ENCODE measurements at places on chromosomes 3 and 15.

DNA sequence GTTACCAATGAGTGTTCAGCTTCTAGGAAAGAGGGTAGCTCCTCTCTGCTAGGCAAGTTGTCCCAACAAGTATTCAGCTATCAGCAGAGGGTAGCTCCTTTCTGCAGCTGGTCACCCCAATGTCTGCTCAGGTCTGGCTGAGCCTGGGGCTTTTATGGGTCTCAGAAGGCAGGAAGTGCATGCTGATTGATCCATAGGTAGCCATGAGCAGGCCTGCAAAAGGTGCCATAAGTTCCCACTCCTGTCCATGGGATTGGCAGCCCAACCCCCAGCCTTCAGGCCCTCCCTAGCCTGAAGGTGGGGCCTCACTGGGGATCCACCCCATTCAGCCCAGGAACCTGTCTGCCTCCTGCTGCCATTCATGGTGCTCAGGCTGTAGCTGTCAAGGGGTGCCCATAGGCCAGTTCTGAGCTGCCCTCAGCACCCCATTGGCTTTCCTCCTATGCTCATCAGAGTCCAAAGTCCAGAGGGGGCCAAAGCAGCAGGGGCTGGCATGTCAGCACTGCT, 34.6 kb upstream of the DNAJC13 start:
- no peak for DNase-seq

DNA sequence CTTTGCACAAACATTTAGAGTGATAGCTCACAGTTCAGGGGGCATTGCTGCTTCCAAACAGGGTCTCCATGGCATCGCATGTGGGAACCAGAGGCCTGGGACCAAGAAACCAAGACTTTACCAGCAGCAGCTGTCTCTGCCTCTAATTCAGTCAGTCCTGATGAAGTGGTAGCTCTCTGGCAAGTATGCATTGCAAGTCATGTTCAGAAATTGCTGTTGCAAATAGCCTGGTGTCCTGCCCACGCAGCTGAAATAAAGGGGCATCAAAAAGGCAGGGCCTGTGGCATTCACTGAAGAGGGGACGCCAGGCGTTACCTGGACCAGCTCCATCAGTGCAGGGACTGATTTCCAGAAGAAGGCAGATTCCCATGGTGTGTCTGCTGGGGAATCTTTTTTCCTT, 121.3 kb downstream of the CD47 start:
- DNase-seq, result no peak

GRCh38 chr15:51864408-51865056, 35.1 kb downstream of the TMOD3 start:
- no peak for DNase-seq

DNA sequence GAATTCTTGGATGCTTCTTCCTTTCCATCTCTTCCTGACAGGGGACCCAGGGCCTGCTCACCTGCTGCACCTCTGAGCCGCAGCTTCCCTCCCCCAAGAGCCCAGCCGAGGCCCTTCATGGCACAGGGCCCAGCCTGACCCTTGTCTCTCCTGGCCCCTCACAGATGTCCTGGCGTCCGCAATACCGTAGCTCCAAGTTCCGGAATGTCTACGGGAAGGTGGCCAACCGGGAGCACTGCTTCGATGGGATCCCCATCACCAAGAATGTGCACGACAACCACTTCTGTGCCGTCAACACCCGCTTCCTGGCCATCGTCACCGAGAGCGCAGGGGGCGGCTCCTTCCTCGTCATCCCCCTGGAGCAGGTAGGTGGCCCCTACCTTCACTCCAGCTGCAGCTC, 66.2 kb downstream of the CORO2B start:
- DNase-seq, result no peak

- no peak for DNase-seq
Observed at GRCh38 chr3:23676093-23676492, 129.7 kb upstream of the UBE2E1 start.

DNA sequence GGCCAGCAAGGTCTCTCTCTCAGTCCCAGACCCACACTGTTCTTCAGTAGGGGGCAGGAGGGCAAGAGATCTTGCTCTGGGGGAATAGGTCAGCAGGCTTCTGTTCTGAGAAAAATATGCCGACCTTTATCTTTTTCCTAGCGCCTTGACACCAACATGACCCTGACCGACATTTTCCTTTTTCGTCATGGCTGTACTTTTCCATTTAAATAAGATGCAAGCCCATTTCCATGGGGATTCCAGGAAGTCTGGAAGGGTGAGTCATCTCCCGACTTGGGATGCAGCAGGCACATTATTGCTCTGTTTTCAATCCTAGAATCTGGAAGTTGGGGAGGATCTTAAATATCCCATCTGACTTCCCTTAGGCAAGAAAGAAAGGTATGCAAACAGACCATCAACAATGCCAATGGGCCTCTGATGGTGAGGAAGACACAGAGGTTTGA, 261.5 kb upstream of the LRTM1 start:
- DNase-seq, result peak; percentile 35

DNA sequence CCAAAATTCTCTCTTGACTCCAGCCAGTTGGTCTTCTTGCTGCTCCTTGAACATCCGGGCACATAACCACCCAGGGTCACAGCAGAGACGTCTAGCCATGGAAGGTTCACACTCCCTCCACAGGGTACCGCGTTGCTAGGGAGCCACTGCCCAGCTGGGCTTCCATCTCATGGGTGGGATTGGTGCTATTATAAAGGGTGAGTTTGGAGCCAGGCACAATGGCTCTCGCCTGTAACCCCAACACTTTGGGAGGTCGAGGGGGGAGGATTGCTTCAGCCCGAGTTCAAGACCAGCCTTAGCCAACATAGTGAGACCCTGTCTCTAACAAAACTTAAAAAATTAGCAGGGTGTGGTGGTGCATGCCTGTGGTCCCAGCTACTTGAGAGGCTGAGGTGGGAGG, 17.5 kb upstream of the SKOR1 start:
- no peak for DNase-seq

GRCh38 chr3:187831125-187832051, 86.1 kb upstream of the BCL6 start:
- DNase-seq, result peak; percentile 70

DNA sequence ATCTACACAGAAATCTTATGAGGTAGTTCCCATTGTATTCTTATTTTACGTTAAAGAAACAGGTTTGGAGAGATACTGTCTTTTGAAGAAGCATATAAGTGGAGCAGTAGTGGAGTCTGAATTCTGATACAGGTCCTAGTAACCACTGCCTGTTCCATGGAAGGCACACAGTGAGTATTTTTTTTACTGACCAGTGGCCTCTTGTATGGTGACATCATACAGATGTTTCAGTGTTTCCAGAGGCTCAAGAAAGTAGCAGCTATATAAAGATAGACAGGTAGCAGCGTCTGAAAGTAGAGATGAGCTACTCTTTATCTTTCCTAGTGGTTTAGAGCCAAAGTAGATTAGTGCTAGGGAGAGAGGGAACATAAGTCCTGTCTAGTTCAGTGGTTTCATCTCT, 173.5 kb downstream of the LPP start:
- DNase-seq, result no peak

GRCh38 chr3:41277790-41278465, 78.6 kb downstream of the CTNNB1 start:
- DNase-seq, result no peak

DNA sequence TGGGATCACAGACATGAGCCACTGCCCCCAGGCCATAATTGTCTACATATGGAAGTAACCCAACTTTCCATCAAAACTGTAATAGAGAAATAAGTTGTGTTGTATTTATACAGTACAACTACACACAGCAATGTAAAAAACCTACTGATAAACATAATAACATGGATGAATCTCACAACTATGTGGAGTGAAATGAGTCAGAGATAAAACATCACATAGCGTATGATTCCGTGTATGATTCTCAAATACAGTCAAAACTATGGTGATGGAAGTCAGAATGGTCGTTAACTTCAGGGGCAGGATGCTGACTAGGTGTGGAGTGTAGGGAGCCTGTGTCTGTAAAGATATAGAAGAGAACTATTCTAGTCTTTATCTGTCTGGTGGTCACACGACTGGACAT, 332.7 kb upstream of the SLCO3A1 start:
- no peak for DNase-seq

- DNase-seq, result no peak
Observed at GRCh38 chr15:58746174-58746573, 3.3 kb downstream of the ADAM10 start.

DNA sequence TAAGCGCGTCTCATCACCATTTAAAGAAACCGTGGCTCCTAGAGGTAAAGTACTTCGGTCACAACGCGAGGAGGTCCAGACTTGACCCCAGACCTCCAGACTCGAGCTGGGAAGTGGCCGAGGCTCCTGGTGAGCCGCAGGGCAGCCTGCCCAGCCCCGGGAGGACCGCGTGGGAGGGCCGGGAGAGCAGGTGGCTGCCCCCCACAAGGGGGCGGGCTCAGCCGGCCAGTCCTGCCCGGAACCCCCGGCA, at the start of gene SLC27A2:
Gene SLC27A2 (plus strand): TSS at position 228 of the 250 bp plus-strand sequence. CDS start 232 bp downstream, outside the sequence.
- DNase-seq, result no peak

- no peak for DNase-seq
Observed at GRCh38 chr3:65521032-65521431, 517.7 kb downstream of the MAGI1 start.

GRCh38 chr3:104396974-104397669, 969.6 kb upstream of the ALCAM start:
- DNase-seq, result no peak

GRCh38 chr15:66783725-66784124, 81.7 kb downstream of the SMAD6 start:
- DNase-seq, result no peak

GRCh38 chr3:105634708-105635107, 234.1 kb downstream of the CBLB start:
- no peak for DNase-seq

DNA sequence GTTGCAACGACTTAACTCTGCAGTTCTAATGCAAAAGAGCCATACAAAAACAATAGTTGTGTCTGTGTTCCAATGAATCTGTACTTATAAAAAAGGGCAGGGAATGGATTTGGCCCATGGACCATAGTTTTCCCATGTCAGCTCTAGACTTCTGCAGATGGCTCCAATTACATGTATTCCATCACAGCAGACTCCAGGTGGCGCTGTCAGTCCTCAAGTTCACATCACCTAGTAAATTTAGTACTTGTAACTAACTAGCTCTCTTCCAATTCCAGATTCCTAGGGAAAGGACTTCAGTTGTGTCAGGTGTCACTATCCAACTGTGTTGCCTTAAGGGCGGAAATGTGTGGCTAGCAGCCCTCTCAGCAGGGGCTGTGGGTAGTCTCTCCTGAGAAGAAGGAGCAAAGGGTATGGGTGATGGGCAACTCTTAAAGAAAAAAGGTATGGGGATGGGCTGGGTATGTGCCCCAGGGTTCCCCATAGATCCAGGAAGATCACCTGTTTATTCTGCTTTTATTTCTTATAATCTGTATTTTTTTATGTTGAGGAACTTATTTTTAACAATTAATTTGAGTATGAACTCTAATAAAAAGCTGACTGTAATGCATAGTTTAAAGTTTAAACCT, 36.2 kb downstream of the BBS4 start:
- DNase-seq, result peak; percentile 70

DNA sequence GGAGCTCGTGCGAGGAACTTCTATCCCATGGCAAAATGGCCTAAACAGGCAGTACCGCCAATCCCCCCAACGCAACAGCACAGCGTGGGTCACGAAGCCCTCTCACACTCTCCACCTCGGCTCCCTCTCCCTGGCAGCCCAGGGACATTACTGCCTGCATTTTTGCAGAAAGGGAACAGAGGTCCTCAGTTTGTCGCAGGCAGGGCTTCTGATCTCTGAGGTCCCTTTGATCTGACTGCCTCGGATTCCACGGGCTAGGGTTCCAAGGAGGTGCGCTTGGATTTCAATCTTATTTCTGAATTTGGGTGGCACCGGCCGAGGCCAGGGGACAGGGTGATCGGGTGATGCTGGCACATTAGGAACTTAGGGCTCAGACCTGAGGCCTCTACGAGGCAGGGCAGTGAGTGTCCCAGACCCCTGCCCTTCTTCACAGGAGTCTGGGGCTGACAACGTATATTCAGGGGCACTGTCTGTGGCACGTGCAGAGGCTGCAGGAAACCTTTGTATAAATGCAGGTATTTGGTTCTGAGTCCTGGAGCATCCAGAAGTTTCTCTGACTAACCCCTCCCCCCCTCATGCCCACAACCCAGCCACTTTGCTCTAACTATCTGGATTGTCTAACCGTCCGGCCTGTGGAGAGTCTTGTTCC, 197.9 kb downstream of the XXYLT1 start:
- no peak for DNase-seq

DNA sequence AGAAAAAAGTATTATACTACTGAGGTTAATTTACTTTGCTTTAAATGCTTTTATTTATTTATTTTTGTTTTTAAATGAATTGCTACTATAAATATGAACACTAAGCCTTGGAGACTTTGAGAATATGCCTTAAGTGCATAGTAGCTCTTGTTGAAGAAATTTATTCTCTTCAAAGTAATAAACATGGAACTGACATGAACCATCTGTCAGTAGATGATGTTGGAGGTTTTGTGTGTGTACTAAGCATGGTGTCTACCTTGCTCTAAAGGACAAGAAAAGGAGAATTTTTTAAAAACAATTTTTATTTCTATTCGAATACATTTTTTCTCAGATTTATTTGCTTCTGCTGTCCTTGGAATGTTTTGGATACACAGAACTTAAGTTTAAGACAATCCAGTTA, 81.1 kb upstream of the PDZRN3 start:
- no peak for DNase-seq

- no peak for DNase-seq
Observed at GRCh38 chr3:177642042-177642803, 444.9 kb upstream of the TBL1XR1 start.

GRCh38 chr15:90352107-90352893, at the start of gene ZNF774:
TSS of gene ZNF774 (plus strand) at chr15:90352284. CDS start at chr15:90354661, 2,377 bp downstream.
- peak; percentile 95 for DNase-seq

GRCh38 chr3:183532620-183533411, 22.7 kb downstream of the KLHL6 start:
- no peak for DNase-seq

DNA sequence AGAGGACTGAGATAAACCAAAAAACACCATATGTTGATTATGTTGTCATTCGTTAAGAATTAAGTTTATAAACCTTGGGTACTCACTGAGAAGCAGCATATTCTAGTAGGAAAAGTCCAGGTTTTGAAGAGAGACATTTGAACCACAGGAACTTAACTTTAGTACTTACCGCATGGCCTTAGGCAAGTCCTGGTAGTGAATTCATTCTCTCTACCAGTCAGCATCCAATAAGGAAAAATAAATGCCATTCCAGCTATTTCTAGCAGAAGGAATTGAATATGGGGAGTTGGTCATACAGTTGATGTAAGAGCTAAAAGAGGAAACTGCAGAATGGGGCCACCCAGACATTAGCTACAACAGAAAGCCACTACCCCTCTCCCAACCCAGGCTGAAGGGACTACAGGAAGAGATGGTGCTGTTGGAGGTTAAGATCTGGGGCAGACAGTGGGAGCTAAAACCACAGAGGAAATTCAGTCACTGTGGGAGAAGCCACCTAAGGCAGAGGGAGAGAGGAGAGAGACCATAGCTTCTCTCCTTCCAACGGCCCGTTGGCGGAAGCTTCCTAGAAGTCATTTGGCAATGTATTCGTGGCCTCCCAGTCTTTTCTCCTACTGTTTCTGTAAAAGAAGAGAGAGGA, 133.8 kb upstream of the RARB start:
- DNase-seq, result no peak

DNA sequence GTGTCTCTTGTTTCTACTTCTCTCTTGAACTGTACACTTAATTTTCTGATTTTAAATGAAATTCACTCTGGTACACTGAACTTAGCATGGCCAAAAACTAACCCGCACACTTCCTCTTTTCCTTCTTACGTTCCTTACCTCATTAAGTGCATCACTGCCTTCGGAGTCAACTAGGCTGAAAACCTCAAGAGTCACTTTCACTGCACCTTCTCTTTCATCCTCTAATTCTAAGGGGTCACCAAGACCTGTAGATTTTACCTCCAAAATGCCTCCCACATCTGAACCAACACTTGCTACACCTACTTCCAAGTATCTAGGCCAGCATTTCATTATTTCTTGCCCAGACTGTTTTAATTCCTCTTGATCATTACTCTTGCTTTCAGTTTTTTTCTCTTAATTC, 6.6 kb downstream of the CBLB start:
- no peak for DNase-seq
